ENCODE measurements at places on chromosomes 11 and 22. TPM values are rescaled to one million over a fixed set of nuclear protein-coding genes. Genes with fewer than 3 reads are reported as not detected.

DNA sequence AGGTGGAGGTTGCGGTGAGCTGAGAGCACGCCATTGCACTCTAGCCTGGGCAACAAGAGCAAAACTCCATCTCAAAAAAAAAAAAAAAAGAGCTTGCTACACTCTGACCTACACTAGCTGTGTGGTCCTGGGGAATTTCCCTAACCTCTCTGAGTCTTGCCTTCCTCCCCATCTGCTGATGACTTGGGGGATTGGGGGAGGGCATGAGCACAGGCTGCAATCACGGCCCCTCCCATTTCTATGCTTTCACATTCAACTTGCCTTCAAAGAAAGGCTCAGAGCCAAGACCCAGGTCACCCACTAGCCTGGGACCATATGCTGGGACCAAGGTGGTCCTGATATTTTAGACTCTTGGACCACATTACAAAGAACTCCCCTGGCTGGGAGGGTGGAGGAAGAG lies 39.8 kb upstream of the TEF start:
- no peak for DNase-seq

DNA sequence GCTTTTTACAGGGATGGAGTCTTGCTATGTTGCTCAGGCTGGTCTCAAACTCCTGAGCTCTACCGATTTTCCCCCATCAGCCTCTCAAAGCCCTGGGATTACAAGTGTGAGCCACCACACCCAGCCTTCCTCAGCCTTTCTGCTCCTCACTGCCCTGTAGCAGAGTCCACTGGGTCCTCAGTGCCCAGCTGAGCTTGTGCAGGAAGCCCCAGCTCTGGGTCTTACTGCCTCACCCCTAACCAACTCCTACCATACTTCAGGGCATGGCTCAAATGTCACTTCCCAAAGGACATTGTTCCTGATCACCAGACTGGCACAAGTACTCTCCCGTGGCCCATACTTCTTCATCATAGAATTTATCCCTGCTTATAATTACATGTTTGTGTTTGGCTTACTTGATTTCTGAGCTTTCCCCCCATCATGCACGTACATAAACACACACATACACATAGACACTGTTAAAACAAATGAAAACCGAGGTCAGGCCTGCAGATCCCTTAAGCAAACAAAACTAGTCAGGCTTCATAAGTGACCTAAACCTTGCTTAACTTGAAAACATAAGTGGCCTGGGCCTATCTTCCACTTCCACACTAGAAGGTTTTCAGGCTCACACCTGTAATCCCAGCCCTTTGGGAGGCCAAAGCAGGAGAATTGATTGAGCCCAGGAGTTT lies 14.0 kb upstream of the SLC43A3 start:
- no peak for DNase-seq

The NTM gene
- total RNA-seq = not detected

GRCh38 chr22:41285441-41285819 lies 557 bp downstream of the RANGAP1 start:
- peak; percentile 75 for DNase-seq

DNA sequence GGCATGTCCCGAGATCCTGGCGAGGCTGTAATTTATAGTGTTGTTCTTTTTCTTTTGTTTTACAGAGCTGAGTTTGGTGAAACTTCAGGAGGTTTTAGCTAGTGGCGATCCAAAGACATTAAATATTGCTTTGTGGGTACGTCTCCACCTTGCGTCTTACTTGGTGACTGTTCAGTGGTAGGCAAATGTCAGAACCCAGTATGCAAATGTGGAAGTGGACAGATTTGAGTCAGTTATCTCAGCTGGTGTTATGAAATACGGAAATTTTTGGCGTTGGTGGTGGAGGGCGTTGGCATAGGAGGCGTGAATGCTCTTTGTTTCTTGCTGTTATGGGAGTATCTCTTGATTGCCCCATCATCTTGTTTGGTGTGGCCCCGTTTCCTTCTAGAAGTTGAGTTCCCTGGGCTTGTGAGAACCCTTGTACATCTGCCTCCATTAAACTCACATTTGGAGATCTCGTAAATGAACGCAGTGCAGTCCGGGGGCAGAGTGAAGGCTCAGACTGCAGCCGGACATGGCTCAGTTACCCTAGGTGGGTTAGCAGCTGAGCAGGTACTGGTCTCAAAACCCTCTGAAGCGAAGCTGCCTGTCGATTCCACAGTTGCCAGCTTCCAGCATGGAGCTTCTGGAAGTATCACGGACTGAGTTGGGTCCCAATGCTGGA lies 39.9 kb downstream of the PTPRJ start:
- DNase-seq = peak; percentile 57

DNA sequence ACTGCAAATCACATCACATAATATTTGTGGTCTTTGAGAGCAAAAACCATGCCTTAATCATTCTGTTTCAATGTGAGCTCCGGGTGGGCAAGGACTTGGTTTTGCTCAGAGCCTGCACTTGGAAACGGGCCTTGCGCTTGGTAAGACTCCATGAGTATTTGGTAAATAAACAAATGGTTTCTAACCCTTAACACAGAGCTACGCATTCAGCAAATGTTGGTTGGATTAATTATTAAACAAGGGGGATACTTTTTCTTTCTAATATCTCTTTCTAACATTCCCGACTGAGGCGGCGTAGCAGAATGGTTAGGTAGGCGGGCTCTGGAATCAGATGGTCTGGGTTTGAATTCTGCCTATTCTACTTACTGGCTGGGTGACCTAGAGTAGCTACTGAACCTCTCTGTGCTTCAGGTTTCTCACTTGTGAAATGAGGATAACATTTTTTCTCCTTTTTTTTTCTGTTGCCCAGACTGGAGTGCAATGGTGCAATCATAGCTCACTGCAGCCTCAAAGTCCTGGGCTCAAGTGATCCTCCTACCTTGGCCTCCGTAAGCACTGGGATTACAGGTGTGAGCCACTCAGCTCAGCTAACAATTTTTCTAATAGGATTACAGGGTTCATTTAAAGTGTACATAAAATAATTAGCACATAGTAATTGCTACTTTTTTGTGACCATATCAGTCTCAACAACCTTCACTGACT lies 3.4 kb upstream of the FAM83F start:
- no peak for DNase-seq

- no peak for DNase-seq
Observed at GRCh38 chr22:47605441-47605840, 843.0 kb downstream of the TBC1D22A start.

The RAB39A gene
- total RNA-seq = under 0.01 TPM

GRCh38 chr22:40330615-40331014 lies 15.7 kb upstream of the ADSL start:
- DNase-seq = no peak

DNA sequence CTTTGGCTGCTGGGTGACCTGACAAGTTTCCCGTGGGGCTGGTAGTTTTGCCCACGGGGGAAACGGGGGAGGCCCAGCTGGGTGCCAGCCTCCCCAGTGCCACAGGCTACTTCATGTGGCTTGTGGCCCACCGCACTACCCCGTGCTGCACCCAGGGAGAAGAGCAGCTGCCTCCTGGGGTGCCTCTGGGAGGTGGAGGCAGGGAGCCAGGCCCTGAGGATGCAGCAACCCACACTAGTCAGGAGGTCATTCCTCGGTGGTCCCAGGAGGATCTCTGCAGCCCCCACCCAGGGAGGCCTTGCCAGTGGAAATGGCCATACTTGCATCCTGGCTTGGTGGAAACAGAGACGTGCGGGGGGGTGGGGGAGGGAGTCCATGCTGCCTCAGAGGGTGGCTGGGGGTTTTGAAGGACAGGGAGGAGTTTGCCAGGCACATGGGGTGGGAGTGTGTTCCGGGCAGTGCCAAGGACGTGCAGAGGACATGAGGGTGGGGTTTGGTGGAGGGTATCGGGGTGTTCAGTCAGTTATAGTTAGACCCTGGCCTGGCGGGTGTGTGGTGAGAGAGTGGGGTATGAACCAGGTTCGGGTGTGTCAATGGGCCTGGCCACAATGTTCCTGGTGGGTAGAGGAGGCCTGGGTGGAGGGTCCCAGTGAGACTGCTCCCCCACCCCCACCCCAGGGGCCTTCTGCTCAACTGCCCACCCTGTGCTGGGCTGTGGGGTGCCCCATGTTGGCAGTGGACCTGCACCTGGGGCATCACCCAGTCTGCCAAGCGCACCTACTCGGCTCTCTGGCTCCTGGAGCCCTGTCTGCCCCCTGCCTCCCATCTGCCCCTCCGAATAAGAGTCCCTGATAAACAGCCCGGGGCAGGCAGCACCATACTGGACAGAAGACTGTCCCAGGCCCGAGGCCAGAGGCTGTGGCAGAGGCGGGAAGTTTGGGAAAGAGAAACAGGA lies 3.8 kb downstream of the PIM3 start:
- DNase-seq = no peak

DNA sequence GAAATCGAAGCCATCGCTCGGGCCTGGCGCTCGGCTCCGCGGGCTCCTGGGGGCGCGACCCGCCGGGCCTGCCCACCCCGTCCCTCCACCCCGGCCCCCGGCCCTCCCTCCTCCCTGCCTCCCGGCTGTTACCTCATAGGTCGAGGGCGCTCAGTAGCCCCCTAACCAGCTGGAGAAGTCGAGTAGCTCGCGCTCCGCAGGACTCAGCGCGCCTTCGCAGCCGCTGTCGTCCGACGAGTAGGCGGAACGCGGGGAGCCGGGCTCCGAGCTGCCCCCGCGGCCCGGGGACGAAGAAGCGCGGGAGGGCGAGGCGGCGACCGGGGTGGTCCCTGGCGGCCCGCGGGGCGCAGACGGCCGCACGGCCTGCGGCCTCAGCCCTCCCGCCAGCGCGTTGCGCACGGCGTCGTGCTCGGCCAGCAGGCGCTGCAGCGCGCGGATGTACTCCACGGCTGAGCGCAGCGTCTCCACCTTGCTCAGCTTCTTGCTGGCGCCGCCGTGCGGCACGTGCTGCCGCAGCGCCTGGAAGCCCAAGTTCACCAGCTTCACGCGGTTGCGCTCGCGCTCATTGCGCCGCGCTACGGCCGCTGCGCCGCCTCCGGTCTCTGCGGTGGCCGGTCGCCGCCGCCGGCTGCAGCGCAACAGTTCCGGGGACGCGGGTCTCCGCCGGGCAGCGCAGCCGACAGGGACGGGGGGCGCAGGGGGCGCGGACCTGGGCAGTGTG lies 627 bp downstream of the ASCL2 start:
- DNase-seq = peak; percentile 11

The MRGPRX4 gene
- not detected for total RNA-seq

- no peak for DNase-seq
Observed at GRCh38 chr11:123260511-123261211, 65.6 kb upstream of the CLMP start.

GRCh38 chr22:19812910-19813309 lies 41.8 kb downstream of the GNB1L start:
- DNase-seq = no peak

GRCh38 chr11:106187860-106188456 lies 110.5 kb downstream of the AASDHPPT start:
- no peak for DNase-seq

DNA sequence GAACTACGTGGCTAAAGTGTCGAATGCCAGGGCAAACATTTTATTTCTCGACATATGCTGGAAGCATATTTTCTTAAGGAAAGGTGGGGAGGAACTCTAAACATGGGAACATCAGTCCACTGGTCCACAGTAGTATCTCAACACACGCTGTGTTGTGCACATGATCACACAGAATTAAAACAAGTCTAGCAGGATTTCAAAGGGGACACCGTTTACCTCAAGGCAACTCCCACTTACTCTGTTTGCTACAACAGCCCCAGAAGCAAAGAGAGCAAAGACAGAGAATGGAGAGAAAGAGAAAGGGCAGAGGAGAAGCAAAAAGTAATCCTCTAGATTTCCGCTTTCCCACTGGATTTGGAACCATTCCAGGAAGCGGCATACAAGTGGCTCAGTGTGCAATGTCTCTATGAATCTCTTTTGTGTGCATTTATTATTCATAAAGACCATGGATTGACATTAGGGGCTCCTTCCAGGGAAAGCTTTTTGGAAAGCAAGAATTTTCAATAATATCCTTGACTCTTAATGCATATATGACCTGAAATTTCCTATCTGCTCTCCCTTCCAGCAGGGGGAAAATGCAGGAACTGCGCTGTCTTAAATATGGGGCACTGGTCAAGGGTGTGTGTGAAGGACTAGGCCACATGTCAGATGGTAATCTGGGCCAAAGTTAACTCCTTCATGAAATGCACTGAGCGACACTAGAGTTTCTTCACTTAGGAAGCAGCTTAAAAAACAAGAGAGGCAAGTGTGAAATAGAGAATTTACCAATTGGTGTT lies 34.8 kb upstream of the CCDC34 start:
- no peak for DNase-seq

The APOBEC3A gene
- total RNA-seq = 1.9 TPM

DNA sequence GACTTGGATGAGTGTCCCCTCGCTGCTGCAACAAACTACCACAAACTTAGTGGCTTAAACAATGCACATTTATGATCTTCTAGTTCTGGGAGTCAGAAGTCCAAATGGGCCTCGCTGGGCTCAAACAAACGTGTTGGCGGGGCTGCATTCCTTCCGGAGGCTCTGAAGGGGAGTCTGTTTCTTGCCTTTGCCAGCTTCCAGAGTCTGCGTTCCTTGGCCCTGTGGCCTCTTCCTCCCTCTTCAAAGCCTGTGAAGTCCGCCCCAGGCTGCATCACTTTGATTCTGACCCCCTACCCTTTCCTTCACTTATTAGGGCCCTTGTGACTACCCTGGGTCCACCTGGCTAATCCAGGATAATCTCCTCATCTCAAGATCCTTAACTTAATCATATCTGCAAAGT lies 80.3 kb upstream of the NECTIN1 start:
- DNase-seq = no peak

- DNase-seq = no peak
Observed at GRCh38 chr11:32033491-32033890, 57.4 kb upstream of the RCN1 start.

The FAM180B gene
- 0.27 TPM for total RNA-seq

GRCh38 chr11:104057908-104058307 lies 21.5 kb downstream of the DDI1 start:
- no peak for DNase-seq

- no peak for DNase-seq
Observed at GRCh38 chr22:36379593-36380361, 8.0 kb downstream of the MYH9 start.

GRCh38 chr22:32880893-32881596 lies 79.5 kb downstream of the TIMP3 start:
- DNase-seq = peak; percentile 97

The CASP1 gene
- 13.5 TPM for total RNA-seq

The UCP3 gene
- 2.4 TPM for total RNA-seq

The GRIA4 gene
- total RNA-seq = not detected

The MRGPRE gene
- total RNA-seq = not detected

DNA sequence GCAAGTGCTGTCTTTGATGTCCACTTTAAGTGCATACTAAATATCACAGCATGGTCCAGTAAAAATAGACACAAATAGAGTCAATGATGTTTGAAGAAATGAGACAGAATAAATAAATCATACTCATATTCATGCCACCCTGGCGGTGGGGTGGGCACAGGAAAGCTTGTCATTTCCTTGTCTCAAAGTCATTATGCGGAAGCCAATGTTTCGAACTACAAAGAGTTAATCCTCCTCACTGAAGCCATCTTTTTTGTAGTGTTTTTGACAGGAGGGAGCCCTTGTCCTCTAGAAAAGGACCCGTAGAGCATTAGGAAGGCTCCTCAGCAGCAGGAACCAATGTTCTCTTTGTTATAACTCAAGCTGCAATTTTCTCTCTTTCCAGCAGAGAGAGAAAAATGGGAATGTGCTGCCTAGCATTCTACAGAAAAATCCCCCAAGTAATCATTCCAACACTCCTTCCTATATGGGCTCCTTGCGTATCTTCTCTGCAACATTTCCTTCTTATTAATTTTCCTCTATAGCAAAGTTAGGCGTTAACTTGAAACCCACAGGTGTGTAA lies 30.6 kb downstream of the SC5D start:
- DNase-seq = peak; percentile 52

- DNase-seq = no peak
Observed at GRCh38 chr22:26466196-26466595, 17.4 kb downstream of the HPS4 start.

Measured in hematopoietic multipotent progenitor cell (in vitro differentiated cells).